ENCODE measurements at places on chromosomes 11 and 22.

DNA sequence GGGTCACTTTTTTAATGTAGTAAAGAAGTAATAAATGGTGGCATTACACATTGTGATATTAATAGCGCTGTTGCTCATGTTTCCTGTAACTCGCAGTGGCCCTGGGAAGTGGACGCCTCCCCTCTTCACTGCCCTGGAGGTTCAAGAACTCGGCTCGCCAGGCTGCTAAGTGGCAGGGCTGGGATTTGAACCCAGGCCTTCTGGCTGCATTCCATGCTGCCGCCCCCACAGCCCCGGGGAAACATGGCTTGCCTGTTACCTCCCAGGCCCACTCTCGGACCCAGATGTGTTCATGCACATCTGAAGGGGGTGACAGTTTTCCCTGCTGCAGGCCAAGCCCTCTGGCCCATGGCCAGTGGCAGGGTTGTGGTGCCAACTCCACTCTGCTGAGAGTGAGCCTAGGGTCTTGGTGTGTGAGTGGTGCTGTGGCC lies 25.0 kb upstream of the MGAT3 start:
- DNase-seq, result no peak

GRCh38 chr22:31647523-31648320 lies 14.3 kb downstream of the PISD start:
- no peak for DNase-seq

DNA sequence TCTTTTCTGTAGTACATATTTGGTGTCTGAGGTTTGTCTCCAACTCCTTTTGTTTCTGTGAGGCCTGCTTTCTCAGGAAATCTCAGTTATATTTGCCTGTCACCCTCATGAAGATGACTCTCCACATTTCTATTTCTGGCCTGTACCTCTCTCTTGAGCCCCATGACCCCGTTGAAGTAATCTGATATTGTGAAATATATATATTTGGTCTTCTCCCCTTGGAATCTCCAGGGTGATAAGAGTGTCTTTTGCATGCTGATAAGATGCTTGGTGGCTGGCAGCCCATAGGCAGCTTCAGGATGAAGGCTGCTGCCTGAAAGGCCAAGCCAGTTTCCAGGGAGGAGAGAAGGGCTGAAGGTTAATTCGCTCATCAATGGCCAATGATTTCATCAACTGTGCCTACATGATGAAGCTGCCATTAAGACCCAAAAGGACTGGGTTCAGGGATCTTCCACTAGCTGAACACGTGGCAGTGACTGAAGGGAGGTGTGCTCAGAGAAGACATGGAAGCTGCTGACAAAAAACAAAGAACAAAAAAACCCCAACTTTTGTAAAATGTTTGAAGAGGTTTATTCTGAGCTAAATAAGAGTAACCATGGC lies 67.4 kb downstream of the MICAL2 start:
- DNase-seq, result no peak

GRCh38 chr11:19208959-19209546 lies 7.3 kb upstream of the CSRP3 start:
- no peak for DNase-seq

- DNase-seq, result peak; percentile 51
Measured at GRCh38 chr22:23581260-23581650, 1.2 kb upstream of the IGLL1 start.

- DNase-seq, result no peak
Measured at GRCh38 chr22:38136607-38137006, 26.1 kb upstream of the BAIAP2L2 start.

DNA sequence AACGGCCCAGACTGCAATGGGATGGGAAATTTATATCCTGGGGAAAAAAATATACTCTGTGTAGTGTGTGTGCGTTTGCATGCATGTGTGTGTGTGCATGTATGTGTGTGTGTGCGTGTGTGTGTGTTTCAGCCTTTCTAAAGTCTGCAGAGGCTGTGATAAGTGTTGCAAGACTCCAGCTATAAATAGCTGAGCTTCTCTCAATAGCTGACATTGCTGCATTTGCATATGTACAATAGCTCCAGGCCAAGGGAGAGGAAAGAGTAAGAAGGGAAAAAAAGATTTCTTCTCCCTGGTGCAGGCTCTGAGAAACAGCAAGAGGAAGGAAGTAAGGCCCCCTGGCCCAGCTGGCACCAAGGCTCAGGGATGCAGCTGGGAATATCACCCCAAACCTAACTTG lies 483.0 kb downstream of the MN1 start:
- no peak for DNase-seq

DNA sequence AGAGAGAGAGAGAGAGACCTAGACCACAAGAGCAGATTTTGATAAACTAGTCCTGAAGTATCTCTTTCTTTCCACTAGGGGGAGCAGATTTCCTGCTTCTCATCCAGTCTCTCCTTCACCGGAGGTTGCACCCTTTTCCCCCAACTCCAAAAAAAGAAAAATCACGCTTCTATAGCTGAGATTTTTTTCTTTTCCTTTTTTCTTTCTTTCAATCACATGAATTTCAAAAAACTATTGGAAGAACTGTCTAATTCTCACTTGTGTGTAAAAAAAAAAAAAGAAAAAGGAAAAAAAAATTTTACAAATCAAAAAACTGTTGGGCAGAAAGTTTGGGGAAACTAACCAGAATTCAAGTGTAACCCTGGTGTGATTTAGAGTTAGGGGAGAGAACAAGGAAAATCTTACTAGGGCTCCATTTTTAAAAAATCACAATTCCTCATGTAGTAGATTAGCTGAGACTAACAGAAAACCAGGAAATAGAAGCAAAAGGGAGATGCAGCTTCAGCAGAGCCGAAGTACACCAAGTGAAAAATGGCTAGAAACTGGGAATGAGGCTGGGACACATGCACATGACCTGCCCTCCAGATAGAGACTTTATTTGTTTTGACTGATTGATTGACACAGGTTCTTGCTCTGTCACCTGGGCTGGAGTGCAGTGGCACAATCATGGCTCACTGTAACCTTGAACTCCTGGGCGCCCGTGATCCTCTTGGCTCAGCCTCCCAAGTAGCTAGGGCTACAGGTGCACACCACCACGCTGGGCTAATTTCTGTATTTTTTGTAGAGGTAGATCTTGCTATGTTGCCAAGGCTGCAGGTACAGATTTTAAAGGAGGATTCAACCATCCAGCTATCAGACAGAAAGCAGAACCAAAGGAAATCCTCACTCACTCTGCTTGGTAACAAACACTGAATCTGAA lies 27.1 kb downstream of the SDHD start:
- DNase-seq, result no peak

DNA sequence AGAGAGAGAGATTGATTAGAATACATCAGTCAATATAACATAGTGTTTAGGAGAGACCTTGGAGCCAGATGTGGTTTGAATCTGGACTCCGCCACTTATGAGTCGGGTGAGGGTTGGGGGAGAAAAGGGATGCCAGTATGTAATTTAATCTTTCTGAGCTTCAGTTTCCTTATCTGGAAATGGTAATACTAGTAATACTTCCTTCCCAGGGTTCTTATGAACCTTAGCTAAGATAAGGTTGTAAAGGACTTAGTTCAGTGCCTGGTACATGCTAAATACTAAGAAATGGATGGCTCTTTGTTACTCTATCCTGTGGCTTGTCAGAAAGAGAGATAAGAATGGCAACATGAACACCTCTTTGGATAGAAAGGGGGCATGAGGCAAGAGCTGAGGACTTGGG lies 226.1 kb upstream of the NARS2 start:
- no peak for DNase-seq

DNA sequence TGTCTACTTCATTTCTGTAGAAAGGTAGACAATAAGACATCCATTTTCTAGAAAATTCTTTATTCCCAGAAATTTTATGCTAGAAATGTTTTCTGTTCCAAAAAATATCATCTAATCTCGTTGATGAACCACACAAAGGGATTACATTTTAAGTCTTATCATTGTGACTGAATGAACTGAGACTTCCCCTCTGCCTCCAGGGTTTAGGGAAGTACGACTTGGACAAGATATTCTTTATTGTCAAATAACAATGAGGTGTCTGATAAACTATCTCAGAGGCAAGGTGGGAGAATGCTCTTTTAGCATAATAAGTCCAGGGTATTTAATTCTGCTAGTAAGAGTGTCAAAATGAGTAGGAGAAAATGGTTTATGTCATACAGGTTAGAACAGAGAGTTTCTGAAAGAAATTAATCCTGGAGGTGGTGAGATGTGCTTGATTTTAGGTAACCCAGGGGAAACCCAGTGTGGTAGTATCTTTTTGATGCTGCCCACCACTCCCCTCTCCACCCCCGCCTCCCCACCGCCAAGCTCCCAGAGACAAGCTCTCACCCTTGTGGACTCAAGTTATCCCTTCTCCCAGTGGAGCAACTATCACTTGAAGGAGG lies 100.6 kb downstream of the CD44 start:
- DNase-seq, result no peak

Measured in GDM1 (cell line).